ENCODE measurements at places on chromosomes 6 and 20.

- no peak for ATAC-seq
These were observed 23.1 kb downstream of the ENPP3 start for GRCh38 chr6:131660195-131660594.

- ATAC-seq, result no peak
These were observed 7.8 kb downstream of the PAK5 start for GRCh38 chr20:9831032-9831431.

DNA sequence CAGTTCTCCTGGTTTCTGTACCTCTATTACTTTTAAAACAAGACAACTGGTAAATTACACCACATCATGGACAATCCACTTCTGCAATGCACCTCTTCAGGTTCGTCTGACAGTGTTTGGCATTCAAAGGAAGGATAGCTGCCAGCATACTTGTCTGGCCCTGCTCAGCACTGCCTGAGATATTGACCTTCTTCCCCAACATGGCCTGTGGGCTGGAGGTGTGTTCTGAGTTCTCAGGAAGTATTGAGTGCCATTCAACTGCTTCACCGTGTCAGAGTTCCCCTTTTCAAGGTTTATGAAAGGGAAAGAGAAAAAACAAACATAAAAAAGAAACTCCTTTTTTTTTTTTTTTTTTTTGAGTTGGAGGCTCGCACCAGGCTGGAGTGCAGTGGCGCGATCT lies 267.9 kb upstream of the SASH1 start:
- ATAC-seq, result no peak

DNA sequence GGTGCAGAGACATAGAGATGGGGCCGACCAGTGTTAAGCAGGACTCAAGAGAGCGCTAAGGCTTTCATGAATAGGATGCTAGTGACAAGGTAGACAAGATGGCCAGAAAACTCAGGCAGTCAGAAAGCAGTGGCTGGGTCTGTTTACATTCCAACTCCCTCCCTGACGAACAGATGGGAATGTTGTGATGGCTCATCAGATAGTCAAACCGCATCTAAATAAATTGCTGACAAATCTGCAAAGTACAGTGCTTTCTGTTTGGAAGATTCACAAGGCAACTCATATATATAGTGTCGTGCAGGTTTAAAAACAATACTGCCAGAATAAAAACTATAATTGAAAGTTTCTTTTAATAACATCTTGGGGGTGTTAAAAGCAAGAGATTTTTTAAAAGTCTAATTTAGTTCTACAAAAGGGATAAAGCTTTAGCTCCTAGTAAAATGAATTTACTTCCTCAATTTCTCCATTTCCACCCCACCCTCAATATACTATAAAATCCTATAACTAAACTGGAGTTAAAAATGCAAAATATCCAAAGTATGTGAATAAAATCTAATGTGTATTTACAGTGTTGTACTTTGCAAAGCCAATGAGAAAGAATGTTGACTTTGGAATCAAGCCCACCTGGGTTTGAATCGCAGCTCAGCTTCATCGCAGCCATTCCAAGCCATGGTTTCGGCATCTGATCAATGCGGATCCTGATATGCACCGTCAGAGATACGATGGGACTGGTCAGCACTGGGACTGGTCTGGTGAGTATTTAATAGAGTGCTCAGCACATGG lies 247.3 kb upstream of the PDE10A start:
- ATAC-seq, result no peak

GRCh38 chr6:145090801-145091585 lies 644.3 kb downstream of the EPM2A start:
- peak; percentile 65 for ATAC-seq

- ATAC-seq, result peak; percentile 96
These were observed 152.2 kb downstream of the MAFB start for GRCh38 chr20:40536808-40537207.

DNA sequence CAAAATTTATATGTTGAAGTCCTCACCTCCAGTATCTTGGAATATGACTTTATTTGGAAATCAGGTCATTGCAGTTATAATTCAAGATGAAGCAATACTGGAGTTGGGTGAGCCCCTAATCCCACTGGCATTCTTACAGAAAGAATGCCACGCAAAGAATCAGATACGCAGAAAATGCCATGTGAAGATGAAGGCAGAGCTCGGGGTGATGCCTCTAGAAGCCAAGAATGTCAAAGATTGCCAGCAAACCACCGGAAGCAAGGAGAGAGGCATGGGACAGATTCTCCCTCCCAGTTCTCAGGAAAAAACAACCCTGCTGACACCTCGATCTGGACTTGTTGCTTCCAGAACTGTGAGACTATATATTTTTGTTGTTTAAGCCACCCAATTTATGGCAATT lies 273.4 kb upstream of the CITED2 start:
- ATAC-seq, result no peak

GRCh38 chr20:19913349-19913748 lies 103.8 kb upstream of the NAA20 start:
- ATAC-seq, result no peak

- ATAC-seq, result no peak
These were observed 12.9 kb downstream of the ZNF335 start for GRCh38 chr20:45959126-45959525.

DNA sequence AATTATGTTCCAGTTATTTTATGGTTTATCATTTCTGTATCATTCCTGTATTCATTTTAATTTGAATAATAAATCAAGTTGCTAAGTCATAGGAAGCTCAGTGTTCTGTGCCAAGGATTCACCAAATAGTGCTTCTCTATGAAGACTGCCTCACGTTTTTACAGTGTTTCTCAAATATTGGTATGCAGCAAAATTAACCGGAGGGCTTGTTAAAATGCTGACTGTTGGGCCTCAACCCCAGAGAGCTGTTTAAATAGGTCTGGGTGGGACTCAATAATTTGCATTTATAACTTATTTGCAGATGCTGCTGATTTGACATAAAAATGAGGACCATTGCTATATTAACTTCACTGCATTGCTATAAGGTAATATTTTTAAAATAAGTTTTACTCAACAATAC lies 166.7 kb downstream of the TINAG start:
- no peak for ATAC-seq

- ATAC-seq, result no peak
These were observed 13.8 kb downstream of the PCIF1 start for GRCh38 chr20:45948261-45948733.

- no peak for ATAC-seq
These were observed 78.8 kb upstream of the TNFAIP3 start for GRCh38 chr6:137788248-137788647.

DNA sequence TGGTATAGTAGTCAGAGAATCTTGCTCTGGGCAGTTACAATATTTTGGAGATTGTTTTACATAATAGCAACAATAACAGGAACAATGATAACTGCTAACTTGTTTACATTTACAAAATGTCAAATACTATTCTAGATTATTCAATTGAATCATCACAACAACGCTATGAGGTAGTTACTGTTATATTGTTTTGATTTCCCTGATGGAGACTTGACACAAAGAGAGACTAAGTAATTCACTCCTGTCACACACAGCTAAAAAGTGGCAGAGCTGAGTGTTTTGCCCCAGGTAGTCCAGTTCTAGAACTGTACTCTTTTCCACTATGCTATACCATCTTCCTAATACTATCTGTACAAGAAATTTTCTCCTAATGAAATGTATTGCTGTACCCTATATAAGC lies 356.1 kb downstream of the LAMA2 start:
- no peak for ATAC-seq

- no peak for ATAC-seq
These were observed 31.8 kb downstream of the MLIP start for GRCh38 chr6:54142889-54143519.

GRCh38 chr20:35991142-35991771 lies 22.9 kb downstream of the CNBD2 start:
- ATAC-seq, result peak; percentile 38

DNA sequence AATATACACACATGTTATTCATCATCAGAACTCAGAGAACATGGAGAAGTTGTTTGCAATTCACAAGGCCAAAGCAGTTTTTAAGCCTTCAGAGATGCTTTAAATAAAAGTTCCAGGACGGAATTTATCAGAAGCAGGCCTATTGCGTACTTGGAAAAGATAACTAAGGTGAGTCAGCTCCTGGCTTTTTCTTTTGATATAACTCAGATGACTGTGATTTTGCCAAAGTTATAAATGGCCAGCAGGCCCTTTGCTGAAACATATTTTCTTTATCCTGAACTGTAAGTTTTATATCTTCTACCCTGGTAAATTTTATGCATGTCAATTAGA lies 55.0 kb upstream of the PLCB1 start:
- no peak for ATAC-seq

GRCh38 chr20:64040231-64041039 lies 4.5 kb downstream of the C20orf204 start:
- ATAC-seq, result no peak

DNA sequence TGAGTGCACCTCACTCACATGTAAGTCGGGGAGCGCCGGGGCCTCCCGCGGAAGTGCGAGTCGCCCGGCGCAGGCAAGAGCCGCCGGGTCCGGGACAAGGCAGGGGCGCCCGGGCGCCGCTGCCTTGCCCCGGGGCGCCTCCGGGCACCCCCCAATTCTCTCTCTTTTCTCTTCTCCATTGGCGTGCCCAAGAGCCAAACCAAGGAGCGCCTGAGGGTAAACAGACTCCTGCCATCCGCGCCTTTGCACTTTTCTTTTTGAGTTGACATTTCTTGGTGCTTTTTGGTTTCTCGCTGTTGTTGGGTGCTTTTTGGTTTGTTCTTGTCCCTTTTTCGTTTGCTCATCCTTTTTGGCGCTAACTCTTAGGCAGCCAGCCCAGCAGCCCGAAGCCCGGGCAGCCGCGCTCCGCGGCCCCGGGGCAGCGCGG lies 36.8 kb downstream of the GNAS start:
- ATAC-seq, result no peak

DNA sequence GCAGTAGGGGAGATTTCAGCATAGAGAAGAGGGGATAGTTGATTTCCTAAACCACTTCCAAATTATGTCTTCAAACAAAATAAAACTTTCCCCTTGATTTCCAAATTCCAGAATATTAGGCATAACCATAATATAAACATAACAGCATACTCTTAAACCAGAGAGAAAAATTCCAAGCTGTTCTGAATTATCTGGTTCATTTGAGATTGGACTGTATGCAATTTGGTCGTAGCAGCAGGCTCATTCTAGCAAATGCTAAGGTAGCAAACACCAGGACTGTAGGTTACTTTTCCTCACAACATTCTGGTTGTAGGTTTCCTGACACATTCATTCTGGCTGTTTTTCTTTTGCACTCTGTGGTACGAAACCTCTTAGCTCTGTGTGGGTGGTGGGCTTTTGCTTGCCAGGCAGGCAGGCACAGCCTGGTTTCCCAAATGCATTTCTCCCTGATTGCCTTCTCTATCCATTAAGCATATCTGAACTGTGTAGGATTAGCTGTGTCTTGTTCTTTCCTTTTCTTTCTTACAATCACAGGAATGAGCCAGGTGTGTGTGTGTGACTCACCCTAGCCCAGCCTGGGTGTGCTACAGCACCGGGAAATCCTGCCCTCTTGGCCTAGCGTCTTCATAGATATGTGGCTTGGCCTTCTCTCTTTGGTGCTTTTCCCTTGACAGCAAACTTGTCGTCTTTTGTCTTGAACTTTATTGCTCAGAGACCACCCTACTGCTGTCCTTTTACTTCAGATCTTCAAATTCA lies 77.1 kb downstream of the JARID2 start:
- no peak for ATAC-seq

- ATAC-seq, result no peak
These were observed 17.4 kb downstream of the KIAA1586 start for GRCh38 chr6:57063847-57064246.

- no peak for ATAC-seq
These were observed 57.6 kb downstream of the NOL4L start for GRCh38 chr20:32527447-32528055.

GRCh38 chr6:129284225-129284624 lies 401.3 kb downstream of the LAMA2 start:
- ATAC-seq, result no peak

- no peak for ATAC-seq
These were observed 27.0 kb downstream of the IPCEF1 start for GRCh38 chr6:154329350-154330170.

GRCh38 chr20:49685161-49685601 lies 28.5 kb downstream of the B4GALT5 start:
- ATAC-seq, result peak; percentile 48

GRCh38 chr20:63457737-63458136 lies 14.7 kb downstream of the KCNQ2 start:
- peak; percentile 4 for ATAC-seq

- no peak for ATAC-seq
These were observed 188.6 kb downstream of the SYNDIG1 start for GRCh38 chr20:24657878-24658620.

DNA sequence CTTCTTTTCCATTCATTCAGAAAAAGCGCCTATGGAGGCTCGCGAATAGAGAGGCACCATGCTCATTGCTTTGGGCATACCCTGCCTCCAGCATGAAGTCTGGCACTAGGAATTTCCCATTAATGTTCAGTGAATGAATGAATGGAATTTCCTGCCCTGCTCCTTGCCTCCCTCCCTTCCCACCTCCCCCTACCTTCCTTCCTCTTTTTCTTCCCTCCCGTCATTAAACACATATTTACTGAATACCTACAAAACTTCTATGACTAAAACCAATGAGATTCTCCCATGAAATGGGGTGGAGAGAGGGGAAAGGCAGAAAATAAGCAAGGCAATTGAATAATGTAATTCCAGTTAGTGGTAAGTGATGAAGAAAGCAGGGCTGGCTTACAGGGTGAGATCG lies 213.8 kb upstream of the AGPAT4 start:
- no peak for ATAC-seq

- ATAC-seq, result peak; percentile 91
These were observed 87.4 kb downstream of the TMEM200A start for GRCh38 chr6:130453230-130453629.

- ATAC-seq, result no peak
These were observed 14.1 kb downstream of the AIG1 start for GRCh38 chr6:143074670-143075318.

DNA sequence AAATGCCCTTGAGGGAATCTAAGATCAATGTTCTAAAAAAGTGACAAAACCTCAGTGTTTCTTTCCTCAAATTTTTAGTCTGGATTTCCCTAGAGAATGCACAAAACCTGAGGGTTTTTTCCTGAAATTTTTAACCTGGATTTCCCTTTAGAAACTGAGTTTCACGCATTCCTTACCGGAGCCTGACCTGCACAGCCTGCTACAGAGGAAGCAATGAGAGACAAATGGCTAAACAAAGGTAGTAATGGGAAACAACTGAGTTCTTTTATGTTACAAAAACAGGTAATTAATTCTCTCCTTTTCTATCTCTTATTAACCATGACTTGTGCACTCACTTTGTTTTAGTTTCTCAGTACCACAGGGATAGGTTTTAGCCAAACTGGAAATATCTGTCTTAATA lies 281.7 kb upstream of the NT5E start:
- no peak for ATAC-seq
